ENCODE measurements at places on chromosomes 6 and 20. TPM values are rescaled to one million over a fixed set of nuclear protein-coding genes. Genes with fewer than 3 reads are reported as not detected.
A peak's percentile ranks its signal among the peaks of the same experiment; 100 is the strongest.

DNA sequence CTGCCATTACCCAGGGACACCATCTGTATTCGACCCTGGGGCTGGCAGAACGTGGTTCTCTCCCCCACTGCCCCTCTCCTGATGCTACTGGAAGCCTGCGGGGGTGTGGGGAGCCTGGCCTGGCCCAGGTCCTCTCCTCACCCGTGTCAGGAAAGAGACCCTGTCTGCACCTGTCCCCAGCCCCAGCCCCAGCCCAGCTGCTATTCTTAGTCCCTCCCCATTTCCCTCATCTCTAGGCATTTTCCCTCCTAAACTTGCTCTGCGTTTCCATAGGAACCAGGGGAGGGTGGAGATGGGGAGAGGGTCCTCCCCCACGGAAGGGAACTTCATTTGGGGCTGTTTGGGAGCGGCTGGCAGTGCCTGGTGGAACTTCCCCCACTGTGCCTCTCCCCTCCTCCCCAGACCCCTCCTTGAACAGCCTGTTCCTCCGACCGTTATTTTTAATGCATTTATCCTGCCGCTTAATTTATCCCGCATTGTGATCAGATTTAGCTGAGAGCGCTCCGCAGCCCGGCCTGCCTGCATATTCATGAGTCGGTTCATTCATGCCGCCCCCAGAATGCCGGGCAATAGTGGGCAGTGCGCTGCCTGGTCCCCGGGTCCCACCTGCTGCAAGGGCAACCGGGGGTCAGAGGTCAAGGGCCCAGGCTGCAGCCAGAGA, 31.8 kb upstream of the DLGAP4 start:
- DNase-seq: peak; percentile 10

DNA sequence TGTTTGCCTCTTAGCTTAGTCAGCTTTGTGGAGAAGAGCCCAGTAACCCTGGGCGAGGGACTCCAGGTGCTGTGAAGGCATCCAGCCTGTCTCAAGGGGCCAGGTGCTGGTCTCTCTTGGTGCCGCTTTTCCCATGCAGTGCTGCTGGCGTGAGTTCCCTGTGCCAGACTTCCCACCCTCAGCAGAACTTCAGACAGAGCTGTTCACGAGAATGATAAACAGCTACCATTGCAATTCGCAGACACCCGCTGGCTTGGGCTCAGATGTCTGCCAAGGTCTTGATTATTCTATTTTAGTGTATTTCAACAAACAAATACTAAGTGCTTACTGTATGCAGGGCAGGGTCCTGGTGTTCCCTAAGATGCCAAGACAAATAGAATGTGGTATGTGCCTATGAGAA, 57.7 kb downstream of the RNF217 start:
- no peak for DNase-seq

DNA sequence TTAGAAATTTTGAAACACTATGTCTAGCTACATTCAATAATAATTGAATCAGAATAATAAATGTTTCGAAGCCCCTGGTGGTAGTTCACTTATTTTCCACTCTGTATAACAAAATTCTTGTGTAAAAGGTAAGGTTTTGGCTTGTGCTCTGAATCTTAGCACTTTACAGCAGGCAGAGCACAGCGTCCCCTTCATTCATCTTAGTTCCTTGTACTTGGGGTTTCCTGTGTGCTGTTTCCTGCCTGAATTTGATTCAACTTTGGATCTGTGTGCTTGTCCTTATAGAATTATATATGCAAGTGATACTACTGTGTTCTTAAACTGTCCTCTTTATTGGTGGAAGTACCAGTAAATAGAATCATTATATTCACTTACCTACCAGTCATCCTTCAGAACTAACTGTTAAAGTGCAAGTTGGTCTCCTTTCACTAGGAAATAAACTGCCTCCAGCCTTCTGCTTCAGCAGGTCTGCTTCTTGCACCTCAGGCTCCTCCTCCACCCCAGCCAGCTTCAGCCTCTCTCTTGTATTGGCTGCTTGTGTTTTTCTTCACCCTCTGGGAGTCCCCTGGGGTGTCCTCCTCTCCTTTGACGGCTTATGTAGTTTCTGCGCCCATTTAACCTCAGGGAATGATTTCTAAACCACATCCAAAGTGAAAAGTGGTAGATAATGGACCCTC, 28.8 kb upstream of the TULP4 start:
- no peak for DNase-seq

DNA sequence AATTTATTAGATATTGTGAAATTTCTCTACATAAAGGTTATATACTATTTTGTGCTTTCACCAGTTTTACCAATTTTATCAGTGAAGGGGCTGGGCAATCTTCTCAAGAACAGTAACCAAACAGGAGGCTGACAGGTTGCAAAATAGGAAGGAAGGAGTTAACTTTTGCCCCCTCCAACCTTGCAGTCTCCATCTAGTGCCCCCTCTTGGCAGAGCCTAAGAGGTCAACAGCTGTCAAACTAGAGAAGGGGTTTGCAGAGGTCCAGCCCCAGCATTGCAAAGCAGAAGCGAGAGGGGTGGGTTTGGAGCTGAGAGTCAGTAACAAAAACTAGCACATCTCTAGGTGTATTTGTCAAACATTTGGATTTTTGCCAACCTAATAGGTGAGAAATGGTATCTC, 391.0 kb downstream of the CDC5L start:
- DNase-seq: no peak

DNA sequence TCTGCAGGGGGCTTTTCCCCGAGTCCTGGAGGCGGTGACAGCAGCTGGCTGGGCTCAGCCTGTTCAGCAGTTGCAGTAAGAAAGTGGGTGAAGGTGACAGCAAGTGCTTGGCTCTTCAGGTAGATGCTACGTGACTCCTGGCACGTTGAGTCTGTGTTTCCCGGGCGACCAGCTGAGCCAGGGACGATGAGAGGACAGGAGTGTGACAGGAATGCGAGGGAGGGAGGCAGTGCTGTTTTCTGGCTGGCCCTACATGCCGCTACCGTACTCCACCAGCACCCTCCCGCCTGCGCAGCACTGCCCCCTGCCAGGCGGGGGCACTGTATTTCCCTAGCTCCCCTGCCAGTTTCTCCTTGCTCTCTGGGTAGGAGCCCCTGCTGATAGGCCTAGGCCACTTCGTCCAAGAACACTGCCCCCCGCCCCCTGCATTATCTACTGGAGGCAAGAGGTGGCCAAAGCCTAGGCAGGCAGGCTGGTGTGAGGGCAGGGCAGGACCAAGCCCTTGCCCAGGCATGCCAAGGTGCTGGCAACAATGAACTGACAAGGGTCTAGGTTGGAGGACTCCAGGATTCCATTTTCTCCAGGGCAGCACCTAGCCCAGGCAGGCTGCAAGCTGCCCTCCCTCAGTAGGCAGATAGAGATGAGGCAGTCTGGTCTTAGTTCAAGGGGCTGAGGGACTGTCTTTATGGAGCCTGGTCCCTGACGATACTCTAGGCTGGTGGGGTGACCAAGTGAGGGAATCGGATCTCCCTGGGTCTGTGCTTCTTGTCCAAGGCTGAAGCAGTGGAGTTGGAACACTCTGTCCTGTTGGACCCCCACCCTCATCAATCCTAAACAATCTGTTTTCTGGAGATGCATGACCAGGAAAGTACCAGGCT, 19.2 kb downstream of the MRPS18A start:
- peak; percentile 23 for DNase-seq

DNA sequence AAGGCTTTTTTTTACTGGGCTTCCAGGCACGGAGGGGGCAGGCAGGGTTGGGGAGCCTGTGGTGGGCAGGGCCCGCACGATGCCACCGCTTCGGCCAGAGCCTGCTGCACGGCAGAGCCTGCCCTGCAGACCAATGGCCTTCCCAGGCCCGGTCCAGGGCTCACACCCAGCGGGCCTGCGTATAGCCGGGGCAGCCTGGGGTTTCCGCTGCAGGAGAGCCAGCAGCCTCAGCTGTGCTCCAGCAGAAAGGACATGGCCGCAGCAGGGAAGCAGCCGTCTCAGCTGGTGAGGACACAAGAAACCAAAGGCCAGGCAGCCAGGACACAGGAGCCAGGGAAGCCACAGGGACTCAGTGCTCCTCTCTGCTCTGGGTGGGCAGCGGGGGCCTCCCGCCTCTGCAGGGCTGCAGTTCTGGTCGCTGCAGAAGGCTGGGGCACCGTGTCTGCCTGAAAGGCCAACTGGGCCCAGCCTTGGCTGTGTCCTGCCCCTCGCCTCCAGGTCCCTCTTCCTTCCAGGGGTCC, 90.6 kb downstream of the TTLL2 start:
- DNase-seq: no peak

- no peak for DNase-seq
Observed at GRCh38 chr20:44231713-44232468, 15.2 kb upstream of the GDAP1L1 start.

DNA sequence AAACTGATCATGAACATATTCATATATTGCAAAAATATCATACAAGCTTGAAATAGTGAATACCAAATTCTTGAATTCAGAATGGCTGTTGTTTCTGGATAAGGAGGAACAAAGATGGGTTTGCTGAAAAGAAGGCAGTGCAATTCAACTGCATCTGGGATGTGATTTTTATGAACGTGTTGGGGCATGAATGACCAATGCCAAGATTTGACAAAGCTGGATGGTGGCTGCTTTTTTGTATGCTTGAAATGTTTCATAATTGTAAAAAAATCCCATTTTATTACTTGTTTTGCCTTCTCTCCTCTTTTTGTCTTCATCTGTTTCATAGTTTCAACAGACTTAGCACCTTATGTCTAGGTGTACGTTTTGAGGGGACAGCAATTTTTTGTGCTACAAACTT, 36.8 kb upstream of the BCAS1 start:
- DNase-seq: no peak

DNA sequence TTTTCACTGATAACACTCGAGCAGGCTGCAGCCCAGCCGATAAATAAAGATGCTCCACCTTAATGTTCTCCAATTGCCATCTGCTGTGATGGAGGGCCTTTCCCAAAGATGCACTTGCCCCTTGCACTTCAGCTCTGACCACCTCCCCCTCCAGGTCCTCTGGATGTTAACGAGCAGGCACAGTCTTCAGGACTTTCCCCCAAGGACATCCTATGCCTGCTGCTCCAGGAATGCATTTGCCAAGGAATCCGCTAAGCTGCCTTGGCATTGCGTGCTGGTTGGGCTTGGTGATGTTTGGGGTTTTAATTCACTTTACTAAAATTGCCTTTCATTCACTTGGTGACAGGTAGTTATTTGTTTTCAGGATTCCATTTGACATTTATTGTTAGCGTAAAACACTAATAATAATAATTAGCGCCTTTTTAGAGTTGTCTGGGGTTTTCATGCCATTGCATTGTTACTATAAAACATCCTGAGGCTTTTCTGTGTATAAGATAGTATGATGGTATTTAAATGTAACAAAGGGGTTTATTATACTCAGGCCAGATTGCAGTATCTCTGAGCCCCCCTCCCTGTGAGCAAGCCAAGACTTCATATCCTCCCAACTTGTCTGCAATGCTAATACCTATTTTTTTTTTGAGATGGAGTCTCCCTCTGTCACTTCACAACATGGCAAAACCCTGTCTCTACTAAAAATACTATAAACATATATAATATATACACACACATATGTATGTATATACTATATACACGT, 66.7 kb upstream of the TSHZ2 start:
- DNase-seq: no peak

LY6G6F gene
- not detected for total RNA-seq

HFE gene
- 2.4 TPM for total RNA-seq

SCGN gene
- not detected for total RNA-seq

RNF39 gene
- total RNA-seq: not detected

MEA1 gene
- total RNA-seq: 102 TPM

SMLR1 gene
- total RNA-seq: not detected

Measured in neural crest cell (in vitro differentiated cells).